ENCODE measurements at places on chromosomes 2 and 18.
A peak's percentile ranks its signal among the peaks of the same experiment; 100 is the strongest.

GRCh38 chr2:54977149-54977548, 73.1 kb downstream of the RTN4 start:
- no peaks in the 10 kb centered on the region for H3K27me3 ChIP-seq
- H3K27ac ChIP-seq = peak overlapping the region; percentile 57
- DNase-seq = no peak

DNA sequence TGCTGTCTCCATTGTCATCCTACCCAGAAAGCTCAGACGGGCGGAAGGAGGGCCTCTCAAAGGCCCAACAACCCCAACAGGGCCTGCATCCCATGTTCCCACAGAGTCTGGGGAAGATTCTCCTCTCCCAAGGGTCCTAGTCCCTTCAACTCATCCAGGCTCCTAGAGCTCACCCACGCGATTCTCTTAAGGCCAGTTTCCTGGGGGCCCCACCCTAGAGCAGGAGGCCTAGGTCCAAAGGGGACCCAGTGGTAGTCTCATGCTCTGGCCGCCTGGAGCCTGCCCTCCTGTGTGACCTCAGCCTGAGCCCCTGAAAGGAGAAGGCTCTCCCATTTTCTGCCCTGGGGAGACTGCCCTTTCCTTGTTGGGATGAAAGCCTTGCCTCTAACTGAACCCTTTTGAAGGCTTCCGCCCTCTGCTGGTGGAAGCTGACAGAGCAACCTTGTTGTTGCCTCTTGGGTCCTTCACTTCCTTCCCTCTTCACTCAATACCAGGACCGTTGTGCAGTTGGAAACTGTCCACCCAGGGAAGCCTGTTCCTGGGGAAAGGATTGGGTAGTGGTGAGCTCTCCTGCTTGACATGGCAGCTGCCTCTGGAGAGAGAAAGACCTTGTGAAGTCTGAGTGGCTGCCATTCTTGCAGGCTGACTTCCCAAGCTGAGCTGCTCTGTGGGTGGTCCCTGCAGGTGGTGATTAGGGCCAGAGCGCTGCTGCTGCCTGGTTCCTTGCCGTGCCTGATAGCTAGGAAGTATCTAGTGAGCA, 86.0 kb upstream of the ALPP start:
- H3K27ac ChIP-seq = no peak overlapping the region
- H3K36me3 ChIP-seq = peaks cover 12% of the 10 kb centered on the region
- DNase-seq = peak; percentile 64
- H3K4me1 ChIP-seq = peaks cover 5% of the 10 kb centered on the region

DNA sequence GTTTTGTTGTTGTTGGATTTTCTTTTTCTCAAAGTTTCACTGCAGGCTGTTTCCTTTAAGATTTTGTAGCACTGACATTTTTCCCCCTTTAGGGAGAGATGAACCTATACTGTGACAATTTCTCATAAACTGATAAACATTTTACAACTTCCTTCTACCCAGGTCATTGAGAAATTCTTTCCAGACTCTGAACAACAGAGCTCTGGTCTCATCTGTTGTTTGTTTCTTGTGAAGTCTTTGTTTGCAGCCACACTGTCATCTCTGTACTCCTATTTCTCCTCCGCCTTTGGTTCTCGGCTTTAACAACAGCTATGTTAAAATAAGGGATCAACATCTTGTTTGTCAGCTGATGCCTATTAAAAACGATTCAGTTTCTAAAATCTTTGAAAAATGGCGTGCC, 167.6 kb downstream of the VWC2L start:
- peaks cover 8% of the 10 kb centered on the region for H3K27me3 ChIP-seq
- no peak overlapping the region for H3K27ac ChIP-seq
- peaks cover 9% of the 10 kb centered on the region for H3K4me1 ChIP-seq
- no peak for DNase-seq

GRCh38 chr2:135615404-135615803, 84.1 kb downstream of the R3HDM1 start:
- H3K4me3 ChIP-seq = no peak overlapping the region
- peaks cover 4% of the 10 kb centered on the region for H3K4me1 ChIP-seq
- H3K36me3 ChIP-seq = peaks cover 20% of the 10 kb centered on the region
- no peak overlapping the region for H3K27ac ChIP-seq

- H3K4me3 ChIP-seq = no peak overlapping the region
- H3K4me1 ChIP-seq = no peaks in the 10 kb centered on the region
- H3K36me3 ChIP-seq = no peaks in the 10 kb centered on the region
- no peak overlapping the region for H3K27ac ChIP-seq
- DNase-seq = peak; percentile 73
Observed at GRCh38 chr18:46946656-46947282, 29.4 kb downstream of the KATNAL2 start.

GRCh38 chr2:70202236-70202806, 11.5 kb upstream of the C2orf42 start:
- H3K36me3 ChIP-seq = no peaks in the 10 kb centered on the region
- H3K4me1 ChIP-seq = no peaks in the 10 kb centered on the region
- no peak overlapping the region for H3K27ac ChIP-seq

- no peak overlapping the region for H3K27ac ChIP-seq
- no peaks in the 10 kb centered on the region for H3K27me3 ChIP-seq
- H3K4me3 ChIP-seq = no peak overlapping the region
- H3K36me3 ChIP-seq = peaks cover 94% of the 10 kb centered on the region
Observed at GRCh38 chr2:128154225-128154624, 63.2 kb downstream of the UGGT1 start.

DNA sequence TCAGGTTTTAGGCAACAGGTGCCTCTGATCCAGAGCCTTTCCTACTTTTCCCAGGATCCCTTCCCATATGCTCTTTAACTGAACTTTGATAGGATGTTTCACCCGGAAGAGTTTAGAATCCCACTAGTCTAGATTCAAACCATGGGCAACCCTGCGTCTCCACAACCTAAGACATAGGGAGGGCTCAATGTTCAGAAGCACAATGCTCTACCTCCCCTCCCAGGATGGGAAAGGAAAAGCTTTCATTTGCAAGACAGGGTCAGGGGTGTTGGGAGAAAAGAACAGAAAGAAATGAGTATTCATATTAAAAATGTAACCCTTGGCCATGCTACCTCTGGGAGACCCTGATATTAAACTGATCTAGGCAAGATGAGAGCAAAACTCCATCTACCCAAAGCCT, 230.4 kb downstream of the MREG start:
- DNase-seq = no peak
- H3K36me3 ChIP-seq = no peaks in the 10 kb centered on the region
- peaks cover 11% of the 10 kb centered on the region for H3K27me3 ChIP-seq
- no peak overlapping the region for H3K4me3 ChIP-seq
- no peak overlapping the region for H3K27ac ChIP-seq

- H3K27me3 ChIP-seq = peaks cover 5% of the 10 kb centered on the region
- no peaks in the 10 kb centered on the region for H3K4me1 ChIP-seq
- no peak overlapping the region for H3K27ac ChIP-seq
- no peak for DNase-seq
Observed at GRCh38 chr2:182166841-182167240, 181.2 kb downstream of the PPP1R1C start.

DNA sequence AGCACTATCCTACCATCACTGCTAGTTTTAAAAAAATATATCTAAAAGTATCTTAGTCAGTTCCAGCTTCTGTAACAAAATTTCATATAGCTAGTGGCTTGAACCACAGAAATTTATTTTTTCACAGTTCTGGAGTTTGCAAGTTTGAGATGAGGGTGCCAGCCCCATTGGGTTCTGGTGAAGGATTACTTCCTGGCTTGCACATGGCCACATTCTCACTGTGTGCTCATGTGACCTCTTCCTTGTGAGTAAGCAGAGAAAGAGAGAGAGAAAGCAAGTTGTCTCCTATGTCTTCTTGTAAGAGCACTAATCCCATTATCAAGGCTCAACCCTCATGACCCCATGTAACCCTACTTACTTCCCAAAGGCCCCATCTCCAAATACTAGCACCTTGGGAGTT, 158.9 kb downstream of the DOK6 start:
- no peak overlapping the region for H3K27ac ChIP-seq
- peaks cover 9% of the 10 kb centered on the region for H3K27me3 ChIP-seq
- no peak overlapping the region for H3K4me3 ChIP-seq
- H3K36me3 ChIP-seq = no peaks in the 10 kb centered on the region

- no peak for DNase-seq
- H3K27me3 ChIP-seq = peaks cover 6% of the 10 kb centered on the region
Observed at GRCh38 chr2:175786471-175787124, 215.5 kb downstream of the LNPK start.

GRCh38 chr2:50614056-50614455, 417.9 kb downstream of the NRXN1 start:
- no peaks in the 10 kb centered on the region for H3K4me1 ChIP-seq
- no peak for DNase-seq
- no peak overlapping the region for H3K4me3 ChIP-seq

DNA sequence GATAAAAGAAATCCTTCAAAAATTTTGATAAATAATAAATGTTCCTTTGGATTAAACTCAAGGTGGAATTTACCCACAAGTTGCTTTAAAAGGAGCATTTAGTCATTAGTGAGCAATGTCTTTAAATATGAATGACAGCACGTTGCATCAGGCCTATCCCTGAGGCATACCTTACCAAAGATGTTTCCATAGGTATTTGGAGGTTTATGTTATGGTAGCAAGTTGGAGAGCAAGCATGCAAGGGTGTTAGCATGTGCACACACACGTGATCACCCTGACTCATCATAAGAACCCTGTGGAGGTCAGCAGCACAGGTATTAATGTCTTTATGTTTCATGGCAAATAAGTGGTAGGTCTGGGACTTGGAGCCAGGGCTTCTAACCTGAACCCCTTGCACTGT, 159.9 kb downstream of the ACTR3 start:
- DNase-seq = no peak
- peaks cover 22% of the 10 kb centered on the region for H3K27me3 ChIP-seq
- H3K4me3 ChIP-seq = no peak overlapping the region
- H3K36me3 ChIP-seq = no peaks in the 10 kb centered on the region

- no peak overlapping the region for H3K4me3 ChIP-seq
- no peaks in the 10 kb centered on the region for H3K4me1 ChIP-seq
- no peak overlapping the region for H3K27ac ChIP-seq
- H3K36me3 ChIP-seq = peaks cover 15% of the 10 kb centered on the region
- no peak for DNase-seq
- H3K27me3 ChIP-seq = no peaks in the 10 kb centered on the region
Observed at GRCh38 chr2:186456941-186457340, 29.1 kb upstream of the ZC3H15 start.

DNA sequence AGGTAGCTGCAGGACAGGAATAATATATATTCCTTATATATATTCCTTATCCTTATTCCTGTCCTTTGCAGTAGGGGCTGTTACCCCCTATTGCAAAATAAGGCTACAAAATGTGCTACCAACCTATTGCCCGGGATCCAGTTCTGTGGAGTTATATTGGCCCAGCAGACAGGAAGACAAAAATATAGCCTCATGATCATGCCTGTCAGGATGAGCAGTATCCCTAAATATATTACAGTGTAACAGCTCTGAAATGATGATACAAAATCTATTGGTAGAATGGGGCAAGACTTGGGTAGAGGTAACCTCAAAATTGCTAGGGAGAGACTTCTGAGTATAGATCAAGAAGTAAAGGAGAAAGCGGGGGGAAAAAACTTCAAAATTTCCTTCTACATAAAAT, 31.6 kb upstream of the MARCHF7 start:
- no peak for DNase-seq
- H3K27me3 ChIP-seq = no peaks in the 10 kb centered on the region
- H3K27ac ChIP-seq = no peak overlapping the region
- H3K36me3 ChIP-seq = no peaks in the 10 kb centered on the region
- no peak overlapping the region for H3K4me3 ChIP-seq

DNA sequence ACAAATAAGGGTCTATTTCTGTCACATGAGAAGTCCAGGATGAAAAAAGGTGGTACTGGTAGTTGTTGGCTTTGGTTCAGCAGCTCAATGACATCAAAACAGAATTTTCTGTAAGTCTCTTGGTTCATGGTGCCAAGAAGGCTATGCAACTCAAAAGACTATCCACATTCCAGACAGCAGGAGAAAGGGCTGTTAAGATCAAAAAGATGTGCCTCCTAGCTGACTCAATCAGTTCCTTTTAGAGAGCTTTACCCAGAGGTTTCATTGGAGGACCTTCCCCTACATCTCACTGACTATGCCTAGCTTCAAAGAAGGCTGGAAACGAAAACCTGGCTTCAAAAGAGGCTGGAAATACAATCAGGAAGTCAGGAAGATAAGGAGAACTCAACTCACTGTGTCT, 98.0 kb downstream of the DYM start:
- no peak overlapping the region for H3K27ac ChIP-seq
- H3K4me1 ChIP-seq = peaks cover 22% of the 10 kb centered on the region
- H3K4me3 ChIP-seq = no peak overlapping the region
- DNase-seq = no peak
- peaks cover 64% of the 10 kb centered on the region for H3K36me3 ChIP-seq
- H3K27me3 ChIP-seq = no peaks in the 10 kb centered on the region

GRCh38 chr2:32278478-32278853, 762 bp downstream of the YIPF4 start:
- peaks cover 26% of the 10 kb centered on the region for H3K36me3 ChIP-seq
- peaks cover 1% of the 10 kb centered on the region for H3K27me3 ChIP-seq
- H3K4me1 ChIP-seq = peaks cover 35% of the 10 kb centered on the region
- peak overlapping the region; percentile 96 for H3K27ac ChIP-seq
- peak overlapping the region; percentile 92 for H3K4me3 ChIP-seq

DNA sequence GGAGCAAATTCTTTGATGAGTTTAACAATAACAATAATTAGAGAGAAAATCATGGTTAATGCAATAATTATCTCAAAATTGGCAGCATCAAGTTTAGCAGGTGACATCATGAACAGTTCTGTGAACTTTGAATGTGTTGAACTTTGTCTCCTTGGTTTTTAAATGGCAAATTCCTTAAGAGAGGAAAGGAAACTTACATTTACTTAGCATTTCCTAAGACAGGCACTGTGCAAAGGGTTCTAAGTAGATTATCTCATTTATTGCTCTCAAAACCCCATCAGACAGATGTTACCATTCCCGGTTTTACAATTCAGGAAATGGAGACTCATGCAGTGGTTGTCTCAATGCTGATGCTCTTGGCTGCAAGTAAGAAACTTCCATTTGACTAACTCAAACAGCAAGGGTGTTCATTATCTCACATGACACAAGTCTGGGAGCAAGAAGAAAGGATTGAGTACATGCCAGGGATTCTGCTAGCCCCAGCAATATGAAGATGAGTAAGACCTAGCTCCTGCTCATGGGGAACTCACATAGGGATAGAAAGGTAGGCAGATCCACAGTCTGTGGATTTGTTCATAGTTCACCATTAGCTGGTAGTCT, 81.3 kb upstream of the ITGA6 start:
- no peaks in the 10 kb centered on the region for H3K27me3 ChIP-seq
- peaks cover 2% of the 10 kb centered on the region for H3K36me3 ChIP-seq

- H3K36me3 ChIP-seq = no peaks in the 10 kb centered on the region
- H3K27ac ChIP-seq = no peak overlapping the region
- peak; percentile 59 for DNase-seq
- H3K27me3 ChIP-seq = peaks cover 5% of the 10 kb centered on the region
- no peak overlapping the region for H3K4me3 ChIP-seq
Observed at GRCh38 chr2:95389245-95390119, 13.0 kb upstream of the FAHD2A start.

- no peak overlapping the region for H3K4me3 ChIP-seq
- no peak for DNase-seq
- no peaks in the 10 kb centered on the region for H3K4me1 ChIP-seq
- no peaks in the 10 kb centered on the region for H3K36me3 ChIP-seq
- H3K27me3 ChIP-seq = peaks cover 5% of the 10 kb centered on the region
Observed at GRCh38 chr18:45562567-45563479, 52.5 kb upstream of the SLC14A2 start.

- no peak overlapping the region for H3K27ac ChIP-seq
- H3K36me3 ChIP-seq = no peaks in the 10 kb centered on the region
- peaks cover 3% of the 10 kb centered on the region for H3K4me1 ChIP-seq
- DNase-seq = no peak
Observed at GRCh38 chr2:150480971-150481830, 6.3 kb downstream of the RND3 start.
